Esophagus muscularis mucosa (tissue), 4 donors: ENCODE measurements at places on chromosomes 3 and 15. TPM values are rescaled to one million over a fixed set of nuclear protein-coding genes. Genes with fewer than 3 reads are reported as not detected.

- DNase-seq, result no peak
These were observed 701 bp downstream of the EIF5A2 start for GRCh38 chr3:170907637-170908234.

DNA sequence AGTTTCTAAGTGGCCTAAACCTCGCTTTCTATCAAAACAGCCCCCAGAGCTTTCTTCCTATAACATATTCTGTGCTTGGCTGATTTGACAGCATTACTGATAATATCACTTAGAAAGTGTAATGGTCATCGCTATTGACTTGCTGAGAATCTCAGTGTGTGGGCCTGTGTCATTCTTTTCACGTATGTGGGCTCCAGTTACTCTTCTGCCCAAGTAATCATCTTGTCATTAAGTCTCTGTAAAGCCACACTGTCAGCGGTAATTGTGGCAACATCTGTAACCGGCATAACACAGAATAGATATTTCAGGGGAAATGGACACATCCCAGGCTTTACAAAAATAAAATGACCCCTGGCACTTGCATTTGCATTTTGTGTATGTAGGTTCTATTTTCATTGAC is 313.6 kb upstream of the LMCD1 start:
- no peak for DNase-seq

- no peak for DNase-seq
These were observed 4.0 kb upstream of the TMEM89 start for GRCh38 chr3:48625600-48625999.

DNA sequence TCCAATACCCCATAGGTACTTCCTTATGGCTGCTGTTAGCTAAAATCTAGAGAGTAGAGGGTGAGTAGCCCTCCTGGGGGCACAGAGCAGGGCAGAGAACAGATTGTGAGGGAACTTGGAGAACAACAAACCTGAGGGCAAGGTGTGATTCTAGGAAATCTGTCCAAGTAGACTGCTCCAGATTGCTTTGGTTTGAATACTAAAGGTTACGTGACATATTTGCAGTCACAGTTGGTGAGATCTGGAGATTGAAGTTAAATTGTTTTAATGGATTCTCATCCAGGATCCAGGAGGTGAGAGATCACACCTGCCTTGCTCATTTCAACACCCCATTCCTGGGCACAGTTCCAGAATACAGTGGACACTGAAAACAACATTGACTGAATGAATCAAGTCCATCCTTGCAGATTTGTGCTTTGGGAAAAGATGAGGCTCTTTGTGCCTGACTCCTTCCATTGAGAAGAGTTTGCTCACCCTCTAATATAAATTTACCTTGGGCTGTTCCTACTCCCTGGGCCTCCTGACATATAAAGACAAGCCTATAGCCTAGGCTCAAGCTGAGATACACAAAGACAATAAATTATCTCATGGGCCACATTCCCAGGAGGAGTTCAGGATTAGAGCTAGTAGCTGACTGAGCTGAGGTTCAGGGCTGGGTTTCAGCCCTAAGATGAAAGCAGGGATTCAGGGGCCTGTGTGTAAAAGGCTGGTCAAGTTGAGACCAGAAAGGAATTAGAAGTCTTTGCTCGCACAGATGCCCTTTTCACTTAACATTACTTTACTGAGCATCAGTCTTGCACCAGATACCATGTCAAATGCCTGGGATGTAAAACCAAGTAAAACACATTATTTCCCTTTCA is 400.9 kb upstream of the MCTP2 start:
- no peak for DNase-seq

EIF4E3 gene
- total RNA-seq, result 39.7 TPM

IL12A gene
- 1.1 TPM for total RNA-seq

GRCh38 chr3:2454865-2455264 is 356.2 kb downstream of the CNTN4 start:
- no peak for DNase-seq

- no peak for DNase-seq
These were observed 91.0 kb upstream of the SNRPA1 start for GRCh38 chr15:101386006-101386405.

SLC51B gene
- total RNA-seq, result not detected

FETUB gene
- not detected for total RNA-seq

GRCh38 chr3:185207481-185207880 is 46.4 kb downstream of the EHHADH start:
- DNase-seq, result no peak

DNA sequence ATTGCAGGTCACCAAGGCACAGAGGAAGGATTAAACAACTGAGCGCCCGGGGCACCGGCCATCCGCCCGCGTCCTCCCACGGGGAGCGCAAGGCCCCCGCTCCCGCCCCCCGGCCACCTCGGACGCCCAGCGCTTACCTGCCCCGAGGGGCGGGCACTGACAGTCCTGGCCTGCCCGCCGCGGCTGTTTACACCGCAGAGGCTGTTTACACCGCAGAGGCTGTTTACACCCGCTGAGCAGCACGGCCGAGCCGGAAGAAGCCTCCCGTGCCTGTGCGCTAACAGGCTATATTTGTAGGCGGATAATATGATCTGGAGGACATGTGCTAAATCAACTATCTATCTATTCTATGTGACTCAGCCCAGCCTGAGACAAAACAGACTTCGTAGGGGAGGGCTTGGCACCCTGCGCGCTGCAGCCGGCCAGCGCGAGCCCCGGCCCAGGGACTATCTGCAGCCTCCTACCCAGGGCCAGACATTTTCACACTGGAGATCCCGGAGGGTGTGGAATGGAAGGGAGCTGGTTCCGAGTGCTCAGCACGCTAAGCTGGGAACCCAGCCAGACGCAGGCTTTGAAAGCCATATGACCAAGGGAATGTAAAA is at the start of gene LRRC2:
Gene LRRC2 (minus strand): TSS at position 263 of the 602 bp plus-strand sequence. CDS start 14,711 bp downstream, outside the sequence.
- no peak for DNase-seq

GRCh38 chr3:192881159-192881786 is 36.4 kb downstream of the MB21D2 start:
- no peak for DNase-seq

TNFSF10 gene
- 30.0 TPM for total RNA-seq

- no peak for DNase-seq
These were observed 12.6 kb downstream of the TIPARP start for GRCh38 chr3:156687023-156687422.

GRCh38 chr15:51223771-51224229 is 114.6 kb downstream of the CYP19A1 start:
- no peak for DNase-seq

GRCh38 chr15:88788816-88789215 is 14.4 kb upstream of the ACAN start:
- no peak for DNase-seq

GP9 gene
- not detected for total RNA-seq

- DNase-seq, result no peak
These were observed 32.1 kb downstream of the CYFIP1 start for GRCh38 chr15:22948056-22948455.

TRIM42 gene
- not detected for total RNA-seq

MFSD1 gene
- 51.9 TPM for total RNA-seq
